AG09309 (cell line): ENCODE measurements at places on chromosomes 1 and 21.

- peak; percentile 18 for DNase-seq
Observed at GRCh38 chr1:147389532-147390184, 147.2 kb downstream of the CHD1L start.

DNA sequence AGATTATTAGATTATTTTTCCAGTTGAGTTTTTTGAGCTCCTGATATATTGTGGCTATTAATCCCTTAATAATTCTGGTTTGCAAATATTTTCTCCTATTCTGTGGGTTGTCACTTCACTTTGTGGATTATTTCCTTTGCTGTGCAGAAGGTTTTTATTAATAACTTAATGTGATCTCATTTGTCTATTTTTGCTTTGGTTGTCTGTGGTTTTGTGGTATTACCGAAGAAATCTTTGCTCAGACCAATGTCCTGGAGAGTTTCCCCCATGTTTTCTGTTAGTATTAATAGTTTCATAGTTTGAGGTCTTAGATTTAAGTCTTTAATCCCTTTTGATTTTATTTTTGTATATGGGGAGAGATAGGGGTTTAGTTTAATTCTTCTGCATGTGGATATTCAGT is 7.1 kb upstream of the TBX19 start:
- DNase-seq, result no peak

DNA sequence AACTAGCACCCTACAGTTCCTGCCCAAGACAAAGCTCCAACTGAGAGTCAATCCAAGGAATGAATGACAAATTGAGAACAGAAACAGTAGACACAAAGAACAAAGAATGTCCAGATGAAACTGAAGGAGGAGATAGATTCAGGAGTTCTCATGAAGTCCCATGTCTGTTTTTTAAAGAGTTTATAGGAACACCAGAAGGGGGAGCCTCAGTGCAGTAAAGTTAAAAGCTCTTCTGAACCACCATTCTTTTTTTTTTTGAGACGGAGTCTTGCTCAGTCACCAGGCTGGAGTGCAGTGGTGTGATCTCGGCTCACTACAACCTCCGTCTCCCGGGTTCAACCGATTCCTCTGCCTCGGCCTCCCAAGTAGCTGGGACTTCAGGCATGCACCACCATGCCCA is 323.6 kb downstream of the MRPL39 start:
- DNase-seq, result peak; percentile 10

DNA sequence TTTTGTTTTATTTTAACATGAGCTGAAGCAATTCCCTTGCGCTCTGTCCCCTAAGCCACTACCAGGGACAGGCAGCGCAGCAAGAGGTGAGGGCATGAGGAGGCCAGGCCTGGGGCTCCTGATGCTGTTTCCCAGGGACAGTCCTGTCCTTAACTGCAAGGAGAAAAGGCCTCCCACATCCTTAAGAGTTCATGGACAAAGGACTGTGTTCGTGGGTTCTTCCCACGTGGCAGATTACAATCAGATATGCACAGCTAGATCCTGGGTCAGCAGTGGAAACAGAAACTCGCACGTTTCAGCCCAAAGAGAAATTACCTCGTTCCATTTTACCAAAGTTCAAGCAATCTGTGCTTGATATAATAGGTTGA is 85.8 kb downstream of the MIS18A start:
- DNase-seq, result no peak

DNA sequence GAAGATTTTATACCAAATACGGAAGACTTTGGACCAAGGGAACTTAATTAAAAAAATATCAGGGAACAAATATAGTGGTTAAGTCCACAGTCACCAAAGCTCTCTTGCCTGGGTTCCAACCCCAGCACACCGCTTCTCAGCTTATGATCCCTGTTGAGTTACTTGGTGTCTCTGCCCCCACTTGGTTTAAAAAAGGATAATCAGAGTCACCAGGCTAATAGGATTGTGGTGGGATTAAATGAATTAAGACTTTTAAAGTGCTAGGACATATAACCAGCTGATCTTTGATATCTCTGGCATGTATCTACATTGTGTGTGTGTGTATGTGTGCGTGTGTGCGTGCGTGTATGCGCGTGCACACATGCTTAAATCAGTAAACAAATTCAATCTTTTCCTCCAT is 474.7 kb upstream of the DAB1 start:
- no peak for DNase-seq
